ENCODE measurements at places on chromosomes 7 and 10. TPM values are rescaled to one million over a fixed set of nuclear protein-coding genes. Genes with fewer than 3 reads are reported as not detected.

Gene C1QL3
- 0.12 TPM for total RNA-seq

Gene ACSM6
- not detected for total RNA-seq

Gene GPNMB
- total RNA-seq, result 0.88 TPM

Gene SBDS
- total RNA-seq, result 88.3 TPM

Gene GSTO2
- 6.8 TPM for total RNA-seq

Gene CYCS
- total RNA-seq, result 158 TPM

Gene PLA2G12B
- not detected for total RNA-seq

Gene SLC12A9
- 17.6 TPM for total RNA-seq

Gene FBXL13
- 1.1 TPM for total RNA-seq

Gene ZC3HAV1L
- total RNA-seq, result 9.8 TPM

Gene C10orf53
- total RNA-seq, result not detected

- H3K36me3 ChIP-seq, result peaks cover 10% of the 10 kb centered on the region
- H3K27ac ChIP-seq, result no peak overlapping the region
- H3K4me1 ChIP-seq, result peaks cover 7% of the 10 kb centered on the region
- no peak overlapping the region for H3K4me3 ChIP-seq
Observed at GRCh38 chr10:13074563-13075451, 25.2 kb upstream of the OPTN start.

DNA sequence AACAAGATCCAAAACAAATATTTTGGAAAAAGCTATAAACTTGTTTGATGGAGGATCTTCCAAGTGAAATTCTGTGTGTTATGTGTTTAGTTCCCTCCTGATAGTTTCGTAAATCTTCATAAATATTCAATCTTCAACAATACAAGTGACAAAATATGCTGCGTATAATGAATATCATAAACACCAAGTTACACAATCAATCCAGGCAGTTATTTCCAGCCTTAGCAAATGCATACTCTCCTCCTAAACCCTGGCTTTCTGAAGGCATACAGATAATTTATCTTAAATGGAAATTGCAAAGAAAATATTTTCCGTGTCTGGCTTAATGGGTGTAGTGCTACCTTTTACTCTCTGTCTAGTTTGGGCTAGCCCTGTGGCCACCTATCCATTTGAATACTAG is 864.9 kb upstream of the ZWINT start:
- no peak for DNase-seq
- H3K27me3 ChIP-seq, result no peaks in the 10 kb centered on the region
- H3K4me3 ChIP-seq, result no peak overlapping the region
- H3K4me1 ChIP-seq, result no peaks in the 10 kb centered on the region

DNA sequence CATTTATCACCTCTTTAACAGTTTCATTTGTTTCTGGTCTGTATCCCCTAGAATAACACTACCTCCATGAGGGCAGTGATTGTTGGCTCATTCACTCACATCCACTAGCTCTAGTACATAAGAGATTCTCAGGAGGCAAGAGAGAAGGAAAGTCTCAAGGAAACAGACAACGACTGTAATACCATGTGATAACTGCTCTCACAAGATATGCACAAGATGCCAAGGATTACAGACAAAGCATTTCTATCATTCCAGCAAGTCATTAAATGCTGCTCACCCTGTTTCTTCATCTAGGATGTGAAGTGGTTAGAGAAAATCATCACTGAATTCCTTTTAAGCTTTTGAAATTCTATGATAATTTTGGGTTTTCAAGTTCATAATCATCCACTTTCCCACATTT is 115.3 kb downstream of the HIBADH start:
- no peak overlapping the region for H3K27ac ChIP-seq
- no peak for DNase-seq
- H3K4me3 ChIP-seq, result no peak overlapping the region
- peaks cover 3% of the 10 kb centered on the region for H3K36me3 ChIP-seq

DNA sequence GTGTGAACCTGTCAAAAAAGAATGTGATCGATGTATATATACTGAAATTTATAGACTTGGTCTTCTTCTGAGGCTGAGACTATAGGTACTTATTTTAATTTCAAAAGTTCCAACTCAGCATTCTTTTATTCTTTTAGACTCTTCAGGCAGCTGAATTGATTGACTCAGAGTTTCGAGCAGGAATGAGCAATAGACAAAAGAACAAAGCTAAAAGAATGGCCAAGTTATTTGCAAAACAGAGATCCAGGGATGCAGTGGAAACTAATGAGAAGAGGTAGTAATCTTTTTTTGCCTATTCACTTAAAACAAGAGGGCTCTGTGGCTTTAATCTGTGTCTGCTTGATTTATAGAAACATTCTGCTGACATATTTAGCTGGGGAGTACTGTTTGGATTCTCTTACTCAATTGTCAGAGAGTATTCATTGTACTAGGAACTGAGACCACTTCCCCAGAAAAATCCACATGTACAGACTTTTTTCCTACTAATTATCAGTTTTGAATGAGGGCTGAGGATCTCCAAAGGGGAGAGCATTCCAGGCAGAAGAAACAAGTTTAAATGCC is 30.1 kb downstream of the BTAF1 start:
- no peak overlapping the region for H3K27ac ChIP-seq
- no peak for DNase-seq
- peaks cover 25% of the 10 kb centered on the region for H3K36me3 ChIP-seq
- H3K4me3 ChIP-seq, result no peak overlapping the region

DNA sequence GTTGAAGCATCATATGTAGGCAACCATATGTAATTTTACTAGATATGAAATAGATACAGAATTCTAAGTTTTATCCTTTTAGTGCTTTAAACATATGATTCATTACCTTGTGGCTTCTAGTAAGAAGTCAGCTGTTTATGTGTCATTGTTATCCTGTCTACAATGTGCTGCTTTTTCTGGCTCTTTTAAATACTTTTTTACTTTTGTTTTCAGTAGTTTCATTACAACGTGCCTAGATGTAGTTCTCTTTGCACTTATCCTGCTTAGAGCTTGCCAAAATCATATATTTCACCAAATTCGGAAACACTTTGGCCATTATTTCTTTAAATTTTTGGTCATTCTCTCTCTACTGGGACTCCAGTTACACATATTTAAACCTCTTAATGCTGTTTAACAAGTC is 26.4 kb downstream of the YAE1 start:
- H3K36me3 ChIP-seq, result peaks cover 3% of the 10 kb centered on the region
- H3K27ac ChIP-seq, result peak overlapping the region; percentile 97
- H3K4me3 ChIP-seq, result peak overlapping the region; percentile 43
- H3K4me1 ChIP-seq, result peaks cover 47% of the 10 kb centered on the region

- no peak for DNase-seq
- H3K27ac ChIP-seq, result no peak overlapping the region
- H3K4me1 ChIP-seq, result no peaks in the 10 kb centered on the region
- no peak overlapping the region for H3K4me3 ChIP-seq
- H3K27me3 ChIP-seq, result no peaks in the 10 kb centered on the region
- no peaks in the 10 kb centered on the region for H3K36me3 ChIP-seq
Observed at GRCh38 chr10:126143117-126143516, 245.2 kb downstream of the ADAM12 start.

DNA sequence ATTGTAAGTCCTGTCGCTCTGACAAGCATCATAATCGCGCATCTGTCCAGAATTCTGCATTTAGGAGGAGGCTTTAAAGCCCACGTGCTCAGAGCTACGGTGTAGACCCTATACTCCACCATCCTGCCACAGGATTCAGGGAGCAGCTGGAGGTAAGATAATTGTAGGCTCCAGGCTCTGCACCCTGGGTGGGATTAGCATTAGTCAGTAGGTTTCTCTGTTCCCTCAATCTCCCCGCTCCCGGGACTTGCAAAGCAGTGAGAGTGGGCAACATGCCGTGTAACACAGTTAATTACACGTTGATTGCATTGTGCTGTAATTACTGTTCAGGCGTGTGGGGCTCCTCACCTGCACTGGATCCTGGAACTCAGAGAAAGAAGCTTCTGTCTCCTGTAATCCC is 89.3 kb upstream of the CUX1 start:
- H3K4me3 ChIP-seq, result no peak overlapping the region
- no peaks in the 10 kb centered on the region for H3K4me1 ChIP-seq
- H3K27ac ChIP-seq, result no peak overlapping the region
- no peak for DNase-seq
- no peaks in the 10 kb centered on the region for H3K27me3 ChIP-seq

GRCh38 chr10:63414481-63415260 is 51.1 kb downstream of the JMJD1C start:
- H3K27me3 ChIP-seq, result no peaks in the 10 kb centered on the region
- H3K27ac ChIP-seq, result no peak overlapping the region

DNA sequence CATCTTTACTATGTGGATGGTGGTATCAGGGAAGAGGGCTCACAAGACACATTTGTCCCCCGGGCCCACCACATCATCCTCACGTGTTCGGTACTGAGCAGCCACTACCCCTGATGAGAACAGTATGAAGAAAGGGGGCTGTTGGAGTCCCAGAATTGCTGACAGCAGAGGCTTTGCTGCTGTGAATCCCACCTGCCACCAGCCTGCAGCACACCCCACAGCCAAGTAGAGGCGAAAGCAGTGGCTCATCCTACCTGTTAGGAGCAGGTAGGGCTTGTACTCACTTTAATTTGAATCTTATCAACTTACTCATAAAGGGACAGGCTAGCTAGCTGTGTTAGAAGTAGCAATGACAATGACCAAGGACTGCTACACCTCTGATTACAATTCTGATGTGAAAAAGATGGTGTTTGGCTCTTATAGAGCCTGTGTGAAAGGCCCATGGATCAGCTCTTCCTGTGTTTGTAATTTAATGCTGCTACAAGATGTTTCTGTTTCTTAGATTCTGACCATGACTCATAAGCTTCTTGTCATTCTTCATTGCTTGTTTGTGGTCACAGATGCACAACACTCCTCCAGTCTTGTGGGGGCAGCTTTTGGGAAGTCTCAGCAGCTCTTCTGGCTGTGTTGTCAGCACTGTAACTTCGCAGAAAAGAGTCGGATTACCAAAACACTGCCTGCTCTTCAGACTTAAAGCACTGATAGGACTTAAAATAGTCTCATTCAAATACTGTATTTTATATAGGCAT is 9.1 kb upstream of the CSGALNACT2 start:
- H3K4me1 ChIP-seq, result peaks cover 42% of the 10 kb centered on the region
- peak overlapping the region; percentile 76 for H3K27ac ChIP-seq
- H3K4me3 ChIP-seq, result peak overlapping the region; percentile 62
- no peaks in the 10 kb centered on the region for H3K36me3 ChIP-seq
- DNase-seq, result peak; percentile 65

- no peaks in the 10 kb centered on the region for H3K27me3 ChIP-seq
- H3K27ac ChIP-seq, result no peak overlapping the region
- H3K4me3 ChIP-seq, result no peak overlapping the region
Observed at GRCh38 chr10:131519723-131520605, 208.4 kb upstream of the TCERG1L start.

DNA sequence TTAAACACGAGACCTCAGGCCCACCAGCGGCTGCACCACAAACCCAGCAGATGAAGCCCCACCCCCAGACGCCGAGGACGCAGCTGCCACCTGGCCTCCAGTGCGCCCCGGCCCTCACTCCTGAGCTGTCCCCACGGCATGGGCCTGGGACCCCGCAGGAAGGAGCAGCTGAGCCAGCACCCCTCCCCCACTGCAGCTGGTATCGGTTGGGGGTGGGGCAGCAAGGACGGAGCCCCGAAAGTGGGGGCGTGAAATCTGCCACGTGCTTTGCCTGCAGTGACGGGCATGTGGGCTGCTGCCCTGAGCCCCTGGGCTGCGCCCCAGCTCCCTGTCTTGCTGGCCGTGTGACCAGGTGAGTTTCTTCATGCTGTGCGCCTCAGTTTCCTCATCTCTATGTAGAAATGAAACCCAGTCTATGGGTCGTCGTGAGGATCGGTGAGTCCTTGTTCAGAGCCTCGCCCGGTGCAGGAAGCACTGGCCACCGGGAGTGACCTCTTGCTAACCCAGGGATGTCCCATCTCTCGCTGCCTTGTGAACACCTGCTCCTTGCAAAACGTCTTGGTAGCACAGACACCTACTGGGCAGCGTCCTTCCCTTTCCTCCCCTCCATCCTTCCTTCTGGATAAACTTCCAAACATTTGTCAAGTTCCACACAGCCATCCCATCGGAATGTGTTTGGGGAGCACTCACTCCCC is 32.0 kb downstream of the CFAP46 start:
- H3K4me3 ChIP-seq, result no peak overlapping the region
- peaks cover 8% of the 10 kb centered on the region for H3K27me3 ChIP-seq
- peaks cover 7% of the 10 kb centered on the region for H3K4me1 ChIP-seq

- H3K27me3 ChIP-seq, result no peaks in the 10 kb centered on the region
- no peak overlapping the region for H3K27ac ChIP-seq
- peaks cover 7% of the 10 kb centered on the region for H3K36me3 ChIP-seq
Observed at GRCh38 chr7:67344481-67345193, 348.0 kb downstream of the TYW1 start.

- peaks cover 44% of the 10 kb centered on the region for H3K27me3 ChIP-seq
- H3K27ac ChIP-seq, result no peak overlapping the region
- no peak overlapping the region for H3K4me3 ChIP-seq
- H3K4me1 ChIP-seq, result no peaks in the 10 kb centered on the region
- H3K36me3 ChIP-seq, result peaks cover 4% of the 10 kb centered on the region
- no peak for DNase-seq
Observed at GRCh38 chr7:70598976-70599375, 533.0 kb upstream of the GALNT17 start.

DNA sequence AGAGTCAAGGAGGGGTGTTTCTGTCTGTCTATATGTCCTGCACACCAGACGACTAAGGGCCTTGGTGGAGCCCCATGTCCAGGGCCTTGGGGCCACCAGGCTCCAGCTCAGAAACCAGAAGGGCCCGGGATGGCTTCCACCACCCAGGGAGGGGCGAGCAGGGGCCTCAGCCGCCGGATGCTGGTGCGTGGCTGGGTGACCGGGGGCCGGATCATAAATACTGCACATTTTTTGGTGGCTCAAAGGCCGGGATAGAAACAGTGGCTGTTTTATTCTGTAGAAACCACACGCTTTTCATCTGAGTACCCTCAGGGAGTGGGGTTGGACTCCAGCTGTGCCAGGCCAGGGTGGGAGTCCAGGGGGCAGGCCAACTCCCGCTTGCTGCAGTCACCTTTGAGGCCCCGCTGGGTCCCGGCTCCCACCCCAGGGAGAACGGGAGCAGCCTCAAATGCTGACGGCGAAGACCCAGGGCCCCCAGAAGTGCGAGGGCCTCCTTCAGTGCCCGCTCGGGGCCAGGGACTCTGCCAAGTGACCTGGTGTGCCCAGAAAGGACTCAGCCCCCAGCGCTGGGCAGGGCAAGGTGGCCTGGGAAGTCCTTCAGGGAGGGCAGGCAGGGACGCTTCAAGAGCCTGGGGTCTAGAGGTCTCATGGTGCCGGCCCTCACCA is 28.2 kb downstream of the PDGFA start:
- DNase-seq, result no peak
- peaks cover 4% of the 10 kb centered on the region for H3K27me3 ChIP-seq
- H3K36me3 ChIP-seq, result no peaks in the 10 kb centered on the region
- H3K4me3 ChIP-seq, result no peak overlapping the region
- no peak overlapping the region for H3K27ac ChIP-seq

GRCh38 chr10:17335065-17335464 is 107.0 kb downstream of the VIM start:
- H3K4me1 ChIP-seq, result no peaks in the 10 kb centered on the region
- no peak for DNase-seq
- no peak overlapping the region for H3K27ac ChIP-seq
- peaks cover 6% of the 10 kb centered on the region for H3K27me3 ChIP-seq
- H3K4me3 ChIP-seq, result no peak overlapping the region

- no peak overlapping the region for H3K4me3 ChIP-seq
- H3K27me3 ChIP-seq, result no peaks in the 10 kb centered on the region
- DNase-seq, result no peak
- no peak overlapping the region for H3K27ac ChIP-seq
Observed at GRCh38 chr10:115951242-115951641, 321.8 kb downstream of the GFRA1 start.
